ENCODE measurements at places on chromosomes 4 and X.

DNA sequence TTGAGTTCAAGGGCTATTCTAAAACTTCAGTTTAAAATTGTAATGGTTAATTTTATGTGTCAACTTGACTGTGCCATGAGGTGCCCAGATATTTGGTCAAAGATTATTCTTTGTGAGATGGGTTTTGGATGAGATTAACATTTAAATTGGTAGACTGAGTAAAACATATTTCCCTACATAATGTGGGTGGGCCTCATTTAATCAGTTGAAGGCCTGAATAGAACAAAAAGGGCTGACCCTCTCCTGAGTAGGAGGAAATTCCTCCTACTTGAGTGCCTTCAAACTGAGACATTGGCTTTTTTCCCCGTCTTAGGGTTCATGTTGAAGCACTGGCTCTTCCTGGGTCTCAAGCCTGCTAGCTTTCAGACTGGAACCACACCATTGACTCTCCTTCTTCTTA, 89.6 kb upstream of the FAM9A start:
- no peak for DNase-seq

DNA sequence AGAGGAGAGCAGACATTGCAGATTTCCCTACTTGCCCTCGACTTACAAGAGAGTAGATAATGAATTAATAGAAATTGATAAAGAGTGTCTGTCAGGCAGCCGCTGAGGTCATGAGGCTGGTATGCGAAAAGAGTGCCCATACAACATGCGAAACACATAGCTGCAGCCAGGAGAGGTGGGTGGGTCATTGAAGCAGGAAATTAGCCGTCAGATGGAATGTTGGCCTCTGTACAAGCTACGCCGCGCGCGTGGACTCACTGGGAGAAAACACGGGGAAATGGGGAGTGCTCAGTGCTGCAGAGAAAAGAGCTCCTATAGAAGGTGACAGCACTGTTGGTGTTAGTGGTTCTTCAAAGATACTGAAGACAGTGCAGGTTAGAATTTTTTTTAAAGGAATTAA, 125.1 kb downstream of the RAPGEF2 start:
- peak; percentile 79 for DNase-seq

DNA sequence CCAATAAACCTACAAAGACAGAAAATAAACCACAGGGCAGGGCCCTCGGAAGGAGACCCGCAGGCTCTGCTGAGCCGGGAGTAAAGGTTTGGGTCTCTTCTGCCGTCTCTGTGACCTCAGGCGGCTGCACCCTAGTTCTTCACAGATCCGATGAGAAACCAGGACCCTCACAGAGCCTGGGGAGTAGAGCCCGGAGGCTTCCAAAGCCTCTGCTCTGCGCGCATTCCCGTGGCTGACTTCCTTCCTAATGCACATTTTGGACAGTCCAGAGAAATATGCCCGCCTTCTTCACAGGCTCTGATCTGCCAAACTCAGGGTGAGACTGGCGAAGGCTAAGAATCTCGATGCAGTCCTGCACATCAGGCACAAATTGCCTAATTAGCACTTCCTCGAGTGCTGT, 245.5 kb downstream of the EVC2 start:
- DNase-seq: no peak

DNA sequence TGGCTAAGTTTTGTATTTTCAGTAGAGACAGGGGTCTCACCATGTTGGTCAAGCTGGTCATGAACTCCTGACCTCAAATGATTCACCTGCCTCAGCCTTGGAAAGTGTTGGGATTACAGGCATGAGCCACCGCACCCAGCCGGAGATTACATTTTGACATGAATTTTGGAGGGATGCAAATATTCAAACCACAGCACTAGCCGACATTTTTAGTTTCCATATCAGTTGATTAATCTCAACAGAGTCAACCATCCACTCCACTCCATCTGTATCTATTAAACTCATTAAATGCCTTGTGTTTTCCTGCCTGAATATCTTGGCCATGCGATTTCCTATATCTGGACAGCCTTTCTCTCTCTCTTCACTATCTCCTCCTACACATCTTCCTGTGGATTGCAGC, 64.1 kb upstream of the PDGFRA start:
- no peak for DNase-seq

DNA sequence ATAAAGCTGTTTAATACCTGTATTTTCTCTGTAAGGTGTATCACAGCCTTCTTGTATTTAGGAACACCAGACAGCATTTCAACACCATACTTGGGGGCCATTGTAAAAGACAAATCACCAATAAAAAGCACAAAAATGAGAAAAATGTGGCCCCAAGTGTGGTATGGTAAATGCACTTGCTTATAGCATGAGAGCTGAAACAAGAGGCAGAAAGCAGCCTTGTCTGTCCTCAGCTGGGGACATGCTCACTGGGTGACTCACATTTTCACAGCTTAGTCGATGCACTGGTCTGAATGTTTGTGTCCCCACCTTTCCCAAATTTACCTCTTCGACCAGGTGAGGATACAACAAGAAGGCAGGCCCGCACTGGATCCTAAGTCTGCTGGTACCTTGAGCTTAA, 639.7 kb upstream of the AGA start:
- no peak for DNase-seq

DNA sequence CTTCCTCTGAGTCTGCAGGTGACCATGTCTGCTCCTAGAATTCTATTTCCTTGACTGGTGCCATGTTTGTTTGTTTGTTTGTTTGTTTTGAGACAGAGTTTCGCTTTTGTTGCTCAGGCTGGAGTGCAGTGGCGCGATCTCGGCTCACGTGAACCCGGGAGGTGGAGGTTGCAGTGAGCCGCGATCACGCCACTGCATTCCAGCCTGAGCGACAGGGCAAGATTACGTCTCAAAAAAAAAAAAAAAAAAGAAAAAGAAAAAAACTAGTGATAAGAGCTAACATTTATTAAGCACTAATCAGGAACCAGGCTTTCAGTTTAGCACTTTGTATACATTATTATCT, 7.2 kb downstream of the SAT1 start:
- DNase-seq: no peak

DNA sequence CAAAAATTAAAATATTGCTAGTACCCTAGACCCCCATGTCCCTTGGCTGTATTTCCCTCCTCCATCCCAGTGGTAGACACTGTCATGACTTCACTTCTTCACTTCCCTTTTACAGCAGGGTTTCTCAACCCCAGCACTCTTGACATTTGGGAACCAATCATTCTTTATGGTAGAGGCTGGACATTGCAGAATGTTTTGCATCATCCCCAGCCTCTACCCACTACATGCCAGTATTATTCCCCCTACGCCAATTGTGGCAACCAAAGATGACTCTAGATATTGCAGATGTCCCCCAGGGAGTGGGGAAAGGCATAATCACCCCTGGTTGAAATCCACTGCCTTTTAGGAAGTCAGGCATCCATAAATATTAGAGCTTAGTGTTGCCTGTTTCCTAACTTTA, 138.6 kb downstream of the AMELX start:
- no peak for DNase-seq

DNA sequence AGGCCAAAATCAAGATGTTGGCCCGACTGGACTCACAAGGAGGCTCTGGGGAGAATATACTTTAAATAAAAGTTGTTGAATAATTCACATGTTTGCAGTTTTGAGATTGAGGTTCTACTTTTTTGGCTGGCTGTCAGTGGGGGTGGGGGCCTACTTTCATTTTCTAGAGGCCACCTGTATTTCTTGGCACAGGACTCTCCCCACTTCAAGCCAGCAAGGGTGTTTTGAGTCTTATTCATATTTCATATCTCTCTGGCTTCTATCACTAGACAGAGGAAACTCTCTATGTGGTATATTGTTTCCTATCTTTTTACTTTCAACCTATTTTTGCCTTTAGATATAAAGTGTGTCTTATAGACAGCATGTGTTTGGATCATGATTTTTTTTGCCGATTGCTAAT, 266.4 kb downstream of the PRR32 start:
- DNase-seq: no peak

GRCh38 chr4:143046454-143046853, 138.3 kb upstream of the USP38 start:
- no peak for DNase-seq

- no peak for DNase-seq
Observed at GRCh38 chr4:89752932-89753598, 83.9 kb downstream of the SNCA start.

DNA sequence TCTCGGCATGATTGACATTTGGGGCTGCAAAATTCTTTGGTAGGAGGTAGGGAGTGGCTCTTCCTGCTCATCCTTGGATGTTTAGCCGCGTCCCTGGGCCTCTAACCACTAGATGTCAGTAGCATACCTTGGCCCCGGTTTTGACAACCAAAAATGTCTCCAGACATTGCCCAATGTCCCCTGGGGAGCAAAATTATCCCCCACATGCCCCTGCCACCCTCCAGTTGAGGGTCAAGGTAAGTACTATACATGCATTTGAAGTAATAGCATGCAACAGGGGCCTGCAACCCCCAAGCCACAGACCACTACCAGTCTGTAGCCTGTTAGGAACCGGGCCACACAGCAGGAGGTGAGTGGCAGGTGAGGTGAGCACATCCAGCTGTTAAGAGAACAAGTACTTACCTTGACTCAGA, 17.6 kb upstream of the KIAA1210 start:
- DNase-seq: no peak

DNA sequence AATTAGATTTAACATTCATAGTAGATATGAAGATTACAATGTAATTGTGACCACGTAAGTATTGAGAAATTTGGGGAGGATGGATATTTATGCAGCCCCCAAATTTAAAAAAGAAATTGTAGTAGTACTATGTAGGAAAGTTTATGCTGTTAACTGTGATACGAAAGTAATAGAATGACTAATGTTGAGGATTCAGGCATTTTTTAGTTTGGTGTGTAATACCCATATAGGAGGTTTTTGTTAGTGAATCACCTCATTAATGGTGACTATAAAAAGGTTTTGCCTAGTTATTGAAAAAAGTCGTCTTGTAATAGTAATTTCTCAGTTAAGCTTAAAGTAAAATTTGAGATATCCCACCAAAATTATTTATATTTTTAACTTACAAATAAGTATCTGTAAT, 67.2 kb downstream of the SMARCAD1 start:
- no peak for DNase-seq

DNA sequence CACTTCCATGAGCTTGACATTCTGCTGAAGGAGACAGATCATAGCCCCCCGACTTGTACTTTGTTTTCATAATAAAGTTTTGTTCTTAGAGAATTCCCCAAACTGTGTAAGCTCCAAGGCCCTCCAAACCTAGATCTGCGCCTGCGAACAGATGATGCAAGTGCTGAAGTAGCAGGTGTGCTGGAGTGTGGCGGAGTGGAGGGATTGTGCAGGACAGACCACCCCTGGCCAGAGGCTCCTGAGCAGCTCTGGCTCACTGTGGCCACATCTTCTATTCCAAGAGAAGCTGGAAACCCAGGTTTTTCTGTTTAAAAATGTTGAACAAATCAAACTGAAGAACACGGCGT, 46.4 kb downstream of the TBC1D14 start:
- no peak for DNase-seq

GRCh38 chrX:133699023-133699728, 283.9 kb upstream of the GPC4 start:
- DNase-seq: no peak

- DNase-seq: no peak
Observed at GRCh38 chrX:13272426-13272825, 47.4 kb downstream of the ATXN3L start.

DNA sequence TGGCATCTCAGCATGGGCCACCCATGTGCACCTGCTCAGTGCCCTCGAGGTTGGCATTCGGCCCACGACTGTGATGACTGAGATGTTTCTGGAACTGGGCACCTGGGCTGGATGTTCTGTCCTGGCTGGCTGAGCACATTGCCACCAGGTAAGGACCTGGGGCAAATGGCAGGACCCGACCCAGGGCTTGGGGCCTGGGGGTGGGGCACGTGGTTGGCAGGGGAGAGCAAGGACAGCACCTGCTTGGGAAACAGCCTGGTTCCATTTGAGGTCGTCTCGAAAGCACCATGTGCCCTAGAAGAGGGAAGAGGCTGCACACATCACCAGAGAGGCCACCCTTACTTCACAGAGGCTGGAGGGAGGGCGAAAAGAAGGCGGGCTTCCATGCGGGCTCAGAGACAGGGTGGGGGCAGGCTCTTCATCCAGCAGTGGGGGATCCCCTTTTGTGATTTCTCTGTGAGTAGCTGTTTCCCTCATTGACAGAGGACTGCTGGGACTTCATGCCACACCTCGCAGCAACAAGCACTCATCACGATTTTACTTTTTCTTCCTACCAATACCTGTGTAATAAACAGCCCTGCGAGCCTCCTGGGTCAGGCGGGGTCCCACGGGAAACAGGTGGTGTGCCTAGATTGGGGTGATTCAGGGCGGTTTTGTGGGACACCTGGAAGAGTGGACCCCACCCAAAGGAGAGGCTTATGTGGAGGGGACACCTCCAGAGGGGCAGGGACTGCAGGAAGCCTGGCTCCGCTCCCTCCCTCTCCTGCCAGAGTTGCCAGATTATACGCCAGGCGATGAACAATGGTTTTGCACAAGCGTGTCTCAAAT, 12.0 kb downstream of the TMEM187 start:
- DNase-seq: no peak

- no peak for DNase-seq
Observed at GRCh38 chrX:23327104-23327503, 7.5 kb upstream of the PTCHD1 start.

- no peak for DNase-seq
Observed at GRCh38 chrX:134929808-134930207, 61.0 kb upstream of the SMIM10 start.

- no peak for DNase-seq
Observed at GRCh38 chrX:72245461-72246089, 6.7 kb upstream of the ERCC6L start.

DNA sequence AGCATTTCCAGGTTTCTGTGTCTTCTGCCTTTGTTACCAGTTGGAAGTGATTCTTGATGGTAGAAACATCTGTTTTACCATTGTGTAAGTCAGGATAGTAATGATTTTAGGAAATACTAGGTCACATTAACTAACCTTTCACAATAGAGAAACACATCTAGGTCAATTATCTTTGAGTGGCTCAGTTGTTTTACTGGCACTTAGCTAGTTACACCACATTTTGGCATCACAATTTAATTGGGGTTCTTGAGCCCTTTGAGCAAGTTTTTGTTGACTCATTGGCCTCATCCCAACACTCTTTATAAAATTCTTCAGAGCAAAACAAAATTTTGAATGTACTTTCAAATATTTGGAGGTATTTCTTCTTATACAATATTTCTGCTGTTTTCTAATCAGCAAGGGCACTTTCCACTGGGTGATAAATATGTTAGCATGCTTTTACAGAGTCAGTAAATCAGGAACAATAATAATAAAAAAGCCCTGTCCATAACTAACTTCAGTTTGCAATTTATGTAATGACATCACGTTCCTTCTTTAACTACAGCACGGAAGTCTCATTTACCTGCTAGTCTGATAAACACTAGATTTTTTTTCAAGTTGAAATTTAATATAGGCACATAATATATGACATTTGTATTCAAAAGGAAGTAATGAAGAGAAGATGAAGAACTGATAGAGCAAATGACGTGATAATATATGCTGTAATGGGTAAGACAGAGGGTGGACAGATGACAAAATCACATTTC, 64.8 kb upstream of the GK2 start:
- DNase-seq: no peak

- no peak for DNase-seq
Observed at GRCh38 chr4:1155314-1155713, 17.1 kb downstream of the SPON2 start.

- no peak for DNase-seq
Observed at GRCh38 chr4:150178161-150178560, 99.9 kb downstream of the DCLK2 start.

Measured in right lung (tissue), 10 donors.